ENCODE measurements at places on chromosomes 11 and 22.

DNA sequence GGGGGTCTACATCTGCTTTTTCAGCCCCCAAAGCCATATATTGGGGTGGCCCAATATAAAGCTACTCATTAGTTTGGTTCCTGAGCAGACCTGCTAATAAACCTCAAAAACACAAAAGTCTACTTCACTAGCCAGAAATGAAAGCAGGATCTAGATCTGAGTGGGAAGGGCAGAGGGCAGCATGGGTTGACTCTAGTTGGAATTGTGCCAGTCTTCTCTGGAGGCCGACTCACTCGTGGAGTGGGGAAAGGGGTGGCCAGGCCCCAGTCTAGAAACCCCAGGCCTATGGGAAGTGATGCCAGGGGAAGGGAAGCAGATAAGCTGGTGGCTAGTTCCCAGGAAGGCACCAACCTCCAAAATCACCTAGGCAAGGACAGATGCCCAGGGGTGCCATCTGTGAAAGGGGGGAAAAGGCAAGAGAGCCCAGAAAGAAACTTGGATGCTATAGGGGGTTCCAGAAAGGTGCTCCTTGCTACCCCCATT is 5.3 kb downstream of the PATZ1 start:
- DNase-seq = no peak

GRCh38 chr11:71154261-71154805 is 98.0 kb downstream of the SHANK2 start:
- no peak for DNase-seq

DNA sequence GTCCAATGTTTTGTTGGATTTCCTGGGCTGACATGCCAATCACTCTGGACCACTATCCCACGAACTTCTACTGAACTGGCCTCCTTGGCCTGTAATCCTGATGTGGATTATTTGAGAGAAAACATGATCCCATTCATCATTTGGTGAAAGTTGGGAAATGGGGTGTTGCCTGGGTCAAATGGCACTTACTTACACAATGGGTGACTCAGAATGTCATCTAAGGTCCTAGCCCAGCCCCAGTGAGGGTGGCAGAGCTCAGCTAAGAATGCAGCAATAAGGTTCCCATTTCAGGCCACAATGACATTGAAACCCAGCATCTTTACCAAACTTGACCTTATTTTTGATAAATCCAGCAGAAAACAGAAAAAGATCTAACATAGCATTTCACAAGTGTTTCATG is 8.0 kb upstream of the DSCAML1 start:
- DNase-seq = no peak

GRCh38 chr11:95907476-95907875 is 16.4 kb downstream of the MTMR2 start:
- DNase-seq = no peak

DNA sequence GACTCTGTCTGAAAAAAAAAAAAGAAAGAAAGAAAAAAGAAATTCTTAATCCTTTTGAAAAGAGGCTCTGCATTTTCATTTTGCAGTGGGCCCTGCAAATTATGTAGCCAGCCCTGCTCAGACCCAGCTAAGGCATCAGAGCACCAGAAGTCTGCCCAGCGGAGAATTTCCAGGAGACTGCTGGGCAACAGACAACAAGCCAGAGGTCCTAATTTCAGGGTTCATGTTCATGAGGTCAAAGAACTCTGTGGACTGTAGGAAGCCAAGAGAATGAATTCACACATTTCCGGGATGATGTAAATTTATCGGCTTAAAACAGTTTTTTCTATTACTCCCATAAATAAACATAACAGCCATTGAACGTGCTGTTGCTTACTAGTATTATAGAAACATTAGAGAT is 14.8 kb upstream of the RTCB start:
- no peak for DNase-seq

DNA sequence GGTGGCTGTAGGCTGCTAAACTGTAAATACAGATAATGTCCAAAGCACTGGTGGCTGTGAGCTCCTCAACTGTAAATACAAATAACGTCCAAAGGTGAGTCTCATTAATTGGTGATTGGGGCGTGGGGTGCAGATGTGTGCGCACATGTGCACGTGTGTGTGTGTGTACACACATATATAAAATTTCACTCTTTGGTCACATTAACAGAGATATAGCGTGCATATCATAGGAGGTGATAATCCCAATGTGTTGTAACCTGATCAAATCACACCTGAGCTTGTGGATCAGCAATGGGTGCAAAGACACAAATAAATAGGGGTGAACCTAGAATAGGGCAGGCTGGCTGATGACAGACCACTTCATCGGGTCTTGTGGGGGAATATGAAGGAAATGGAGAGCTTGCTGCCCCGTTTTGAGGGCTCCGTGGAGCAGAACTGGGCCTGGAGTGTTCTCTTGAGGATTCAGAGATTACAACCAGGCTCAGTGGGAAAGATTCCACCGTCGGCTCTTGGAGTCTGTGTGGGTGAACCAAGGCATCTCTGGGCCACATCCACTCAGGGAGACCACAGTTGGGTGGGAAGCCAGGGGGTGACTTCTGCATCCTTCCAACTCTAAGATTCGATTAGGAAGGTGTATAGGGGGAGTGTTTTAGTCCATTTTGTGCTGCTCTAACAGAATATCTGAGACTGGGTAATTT is 24.9 kb upstream of the OSBPL5 start:
- no peak for DNase-seq

- peak; percentile 67 for DNase-seq
Observed at GRCh38 chr22:35930933-35931332, 97.7 kb downstream of the RBFOX2 start.

- peak; percentile 18 for DNase-seq
Observed at GRCh38 chr11:11732116-11732515, 109.7 kb upstream of the USP47 start.

Measured in brain microvascular endothelial cell (primary cell).